ENCODE measurements at places on chromosomes 16 and 17. TPM values are rescaled to one million over a fixed set of nuclear protein-coding genes. Genes with fewer than 3 reads are reported as not detected.

GRCh38 chr17:64540118-64540776 is 33.5 kb downstream of the CEP95 start:
- peaks cover 6% of the 10 kb centered on the region for H3K36me3 ChIP-seq
- H3K4me1 ChIP-seq, result peaks cover 4% of the 10 kb centered on the region
- no peak for DNase-seq

DNA sequence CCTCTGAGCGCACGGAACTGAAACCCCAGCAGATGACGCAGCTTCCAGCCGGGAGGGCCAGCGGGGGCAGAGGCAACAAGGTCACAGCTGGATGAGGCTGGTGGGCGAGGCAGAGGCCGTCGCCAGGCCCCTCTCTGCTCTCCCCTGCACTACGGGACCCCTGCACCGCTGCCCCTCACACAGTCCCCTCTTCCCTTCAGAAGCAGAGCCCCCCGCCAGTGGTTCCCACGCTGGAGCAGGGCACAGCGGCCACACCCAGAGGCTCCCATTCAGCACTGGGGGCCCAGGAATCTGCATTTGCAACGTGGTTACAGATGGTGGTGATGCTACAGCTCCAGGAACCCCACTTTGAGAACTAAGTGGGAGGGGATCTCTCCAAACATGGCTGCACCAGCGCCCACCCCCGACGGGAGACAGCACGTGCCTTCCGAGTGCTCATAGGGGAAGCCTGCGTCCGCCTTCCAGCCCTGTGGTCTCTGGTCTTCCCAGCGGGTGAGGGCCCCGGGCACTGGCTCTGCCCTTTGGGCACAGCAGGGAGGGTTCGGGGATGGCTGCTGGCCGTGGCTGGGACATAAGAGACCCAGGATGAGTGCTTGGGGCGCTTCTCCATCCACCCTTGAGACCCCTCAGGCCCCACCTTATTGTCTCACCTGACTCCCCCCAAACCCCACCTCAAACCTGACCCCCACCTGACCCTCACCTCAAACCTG is 4.7 kb upstream of the RAB40B start:
- no peak overlapping the region for H3K4me3 ChIP-seq
- H3K4me1 ChIP-seq, result peaks cover 11% of the 10 kb centered on the region
- no peaks in the 10 kb centered on the region for H3K36me3 ChIP-seq
- no peak for DNase-seq
- H3K27me3 ChIP-seq, result no peaks in the 10 kb centered on the region

DNA sequence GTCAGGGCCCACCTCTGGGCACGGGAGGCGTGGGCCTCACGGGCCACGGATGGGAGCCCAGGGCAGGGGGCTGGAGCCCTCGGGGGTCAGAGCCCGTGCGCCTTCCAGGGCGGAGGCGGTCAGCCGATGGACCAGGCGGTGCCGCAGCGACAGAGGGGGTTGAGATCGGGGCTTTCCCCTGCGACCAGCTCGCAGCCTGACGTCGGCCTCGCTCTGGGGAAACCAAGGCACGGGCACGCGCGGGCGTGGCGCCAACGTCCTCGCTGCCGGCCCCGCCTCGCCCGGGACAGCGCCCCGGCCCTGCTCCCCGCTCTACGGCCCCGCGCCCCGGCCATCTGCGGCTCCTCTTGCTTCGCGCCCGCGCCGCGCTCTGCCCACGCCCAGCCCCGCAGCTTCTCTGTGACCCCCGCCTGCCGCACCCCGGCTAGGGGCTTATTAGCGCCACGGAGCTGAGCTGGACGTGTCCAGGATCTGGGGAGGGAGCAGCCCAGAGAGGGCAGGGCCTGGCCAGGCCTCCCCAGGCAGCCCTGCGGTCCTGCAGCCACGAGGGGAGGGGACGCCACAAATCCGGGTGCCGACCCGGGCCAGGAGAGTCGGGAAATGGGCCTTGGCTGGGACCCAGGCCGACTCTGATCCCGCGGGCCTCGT is 13.5 kb downstream of the ACTG1 start:
- no peaks in the 10 kb centered on the region for H3K27me3 ChIP-seq
- no peak for DNase-seq
- no peaks in the 10 kb centered on the region for H3K36me3 ChIP-seq
- H3K4me3 ChIP-seq, result no peak overlapping the region
- H3K27ac ChIP-seq, result no peak overlapping the region

GRCh38 chr17:69078864-69079263 is 18.1 kb upstream of the ABCA9 start:
- no peak overlapping the region for H3K27ac ChIP-seq
- no peaks in the 10 kb centered on the region for H3K27me3 ChIP-seq
- no peak overlapping the region for H3K4me3 ChIP-seq
- no peaks in the 10 kb centered on the region for H3K4me1 ChIP-seq
- DNase-seq, result no peak
- no peaks in the 10 kb centered on the region for H3K36me3 ChIP-seq

DNA sequence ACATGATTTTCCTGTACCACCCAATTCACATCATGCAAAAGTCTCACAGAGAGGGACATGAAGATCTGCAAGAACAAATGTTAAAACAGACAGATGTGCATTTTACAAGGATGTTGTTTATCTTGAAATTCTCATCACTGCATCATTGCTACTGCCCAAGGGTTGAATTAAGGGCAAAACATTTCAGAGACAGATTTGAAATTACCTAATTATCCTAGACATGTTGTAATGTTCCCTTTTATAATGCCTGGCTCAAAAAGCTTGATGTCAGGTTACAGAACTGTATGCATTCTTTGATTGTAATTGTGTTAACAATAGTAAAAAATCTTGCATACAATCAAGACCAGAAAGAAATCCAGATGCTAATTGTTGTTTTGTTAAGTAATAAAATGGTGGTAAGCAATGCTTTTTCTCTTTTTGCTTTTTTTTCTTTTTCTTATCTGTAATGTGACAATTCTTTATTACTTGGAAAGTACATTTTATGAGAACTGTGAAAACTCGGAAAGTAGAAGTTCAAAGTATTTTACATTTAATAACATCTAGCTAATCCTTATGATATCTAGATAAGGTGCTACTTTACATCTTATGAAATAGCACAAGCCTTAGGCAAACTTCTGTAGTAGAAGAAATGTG is 3.6 kb upstream of the DUSP14 start:
- H3K27ac ChIP-seq, result no peak overlapping the region
- no peaks in the 10 kb centered on the region for H3K27me3 ChIP-seq
- H3K4me3 ChIP-seq, result no peak overlapping the region
- H3K36me3 ChIP-seq, result no peaks in the 10 kb centered on the region

DNA sequence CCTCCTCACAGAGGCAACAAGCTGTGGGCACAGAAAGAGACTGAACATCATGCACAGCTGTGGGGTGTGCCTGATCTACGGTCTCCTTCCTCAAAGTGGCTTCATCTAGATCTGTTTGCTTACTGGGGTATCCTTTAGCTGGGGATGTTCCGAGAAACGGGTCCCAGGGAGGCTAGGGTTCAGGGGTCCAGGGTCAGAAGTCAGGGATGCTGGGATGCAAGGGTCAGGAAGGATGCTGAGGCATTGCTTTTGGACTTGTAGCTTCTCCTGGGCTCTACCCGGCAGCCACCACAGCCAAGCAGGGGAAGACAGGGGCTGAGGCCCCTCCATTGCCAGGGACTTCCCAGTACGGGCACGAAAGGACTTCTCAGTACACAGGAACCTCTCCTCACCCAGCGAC is 6.6 kb downstream of the CD300LG start:
- H3K4me3 ChIP-seq, result no peak overlapping the region
- H3K27me3 ChIP-seq, result peaks cover 30% of the 10 kb centered on the region

- H3K36me3 ChIP-seq, result peaks cover 2% of the 10 kb centered on the region
- H3K4me3 ChIP-seq, result peak within 1 kb of the TSS; percentile 80
- peak; percentile 87 for DNase-seq
- peaks cover 39% of the 10 kb centered on the region for H3K4me1 ChIP-seq
- H3K27me3 ChIP-seq, result no peaks in the 10 kb centered on the region
Measured at GRCh38 chr17:36591434-36592315, at the start of gene DHRS11. Gene DHRS11 (plus strand): TSS chr17:36591879. CDS start chr17:36592010, 131 bp downstream.

GRCh38 chr17:73787076-73788059 is 143.1 kb upstream of the SDK2 start:
- H3K27me3 ChIP-seq, result no peaks in the 10 kb centered on the region
- DNase-seq, result no peak
- H3K27ac ChIP-seq, result no peak overlapping the region
- no peak overlapping the region for H3K4me3 ChIP-seq

DNA sequence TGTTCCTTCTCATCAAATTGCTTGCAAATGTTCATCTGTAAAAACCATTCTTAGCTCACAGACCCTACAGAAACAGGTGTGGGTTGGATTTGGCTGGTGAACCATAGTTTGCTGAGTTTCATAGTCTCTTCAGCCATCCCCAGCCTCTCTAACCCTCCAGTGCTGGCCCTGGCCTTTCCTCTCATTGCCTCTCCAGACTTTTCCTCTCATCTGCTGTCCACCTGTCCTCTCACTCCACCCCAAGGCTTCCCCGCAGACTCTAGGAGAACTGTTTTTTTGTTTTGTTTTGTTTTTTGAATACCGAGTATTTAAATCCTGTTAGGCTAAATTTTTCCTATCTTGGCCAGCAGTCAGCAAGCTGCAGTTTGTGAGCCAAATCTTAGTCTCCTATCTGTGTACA is 41.1 kb downstream of the MEOX1 start:
- H3K27ac ChIP-seq, result no peak overlapping the region
- H3K4me1 ChIP-seq, result no peaks in the 10 kb centered on the region
- no peak for DNase-seq
- no peak overlapping the region for H3K4me3 ChIP-seq

GRCh38 chr16:12110361-12111107 is 134.0 kb downstream of the SNX29 start:
- H3K27me3 ChIP-seq, result no peaks in the 10 kb centered on the region
- no peak overlapping the region for H3K4me3 ChIP-seq
- no peak overlapping the region for H3K27ac ChIP-seq
- no peaks in the 10 kb centered on the region for H3K4me1 ChIP-seq

DNA sequence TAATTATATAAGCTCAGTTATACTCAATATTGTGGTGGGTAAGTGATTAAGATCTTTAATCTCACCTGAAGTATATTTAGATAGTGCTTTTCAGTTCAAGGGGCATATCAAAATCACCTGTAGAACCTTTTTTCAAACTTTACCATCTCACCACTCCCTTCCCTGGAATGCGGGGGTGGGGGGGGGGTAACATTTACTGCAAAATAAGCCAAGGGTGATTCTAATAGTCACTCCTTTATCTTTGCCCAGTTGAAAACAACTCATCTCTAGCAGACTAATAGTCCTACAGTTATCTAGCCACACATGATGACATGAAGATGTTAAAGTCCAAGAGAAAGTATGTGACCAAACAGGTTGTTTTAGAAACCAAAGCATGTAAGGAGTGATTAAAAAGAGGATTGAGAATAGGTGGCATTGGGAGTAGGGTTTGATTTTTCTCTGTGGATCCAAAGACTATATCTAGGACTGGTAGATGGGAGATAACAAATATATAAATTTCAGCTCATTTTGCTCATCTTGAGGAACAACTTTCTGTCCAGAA is 21.5 kb downstream of the LPCAT2 start:
- H3K27ac ChIP-seq, result no peak overlapping the region
- peaks cover 6% of the 10 kb centered on the region for H3K27me3 ChIP-seq
- no peaks in the 10 kb centered on the region for H3K4me1 ChIP-seq
- DNase-seq, result no peak
- no peaks in the 10 kb centered on the region for H3K36me3 ChIP-seq

GRCh38 chr16:72645538-72645937 is 402.4 kb downstream of the ZFHX3 start:
- no peak overlapping the region for H3K27ac ChIP-seq
- H3K36me3 ChIP-seq, result no peaks in the 10 kb centered on the region
- no peaks in the 10 kb centered on the region for H3K4me1 ChIP-seq
- no peaks in the 10 kb centered on the region for H3K27me3 ChIP-seq

GRCh38 chr16:69329369-69330285 is 761 bp downstream of the PDF start:
- no peaks in the 10 kb centered on the region for H3K27me3 ChIP-seq
- no peak for DNase-seq
- peaks cover 72% of the 10 kb centered on the region for H3K4me1 ChIP-seq
- H3K4me3 ChIP-seq, result peak overlapping the region; percentile 89

- H3K27ac ChIP-seq, result no peak overlapping the region
- no peaks in the 10 kb centered on the region for H3K36me3 ChIP-seq
- no peak overlapping the region for H3K4me3 ChIP-seq
Measured at GRCh38 chr16:20318006-20318405, 9.3 kb downstream of the GP2 start.

GRCh38 chr17:17692353-17693252 is 11.3 kb downstream of the RAI1 start:
- H3K4me1 ChIP-seq, result peaks cover 69% of the 10 kb centered on the region
- H3K36me3 ChIP-seq, result no peaks in the 10 kb centered on the region
- no peak for DNase-seq
- H3K27me3 ChIP-seq, result no peaks in the 10 kb centered on the region
- peak overlapping the region; percentile 33 for H3K4me3 ChIP-seq

The UTS2R gene
- 0.46 TPM for total RNA-seq

The GAS2L2 gene
- 0.09 TPM for total RNA-seq

The SLC38A8 gene
- not detected for total RNA-seq

The UBN1 gene
- 32.0 TPM for total RNA-seq

The TSPOAP1 gene
- 42.3 TPM for total RNA-seq

The CCL2 gene
- not detected for total RNA-seq

The CBFA2T3 gene
- total RNA-seq, result 1.2 TPM

The CD2BP2 gene
- 63.5 TPM for total RNA-seq

The ABCC11 gene
- total RNA-seq, result 0.07 TPM

The AIPL1 gene
- total RNA-seq, result not detected

The DOC2B gene
- total RNA-seq, result 0.25 TPM

The PER1 gene
- 58.2 TPM for total RNA-seq

The APOBR gene
- 2.7 TPM for total RNA-seq

The STH gene
- not detected for total RNA-seq

The ZG16 gene
- not detected for total RNA-seq

Data from activated T-cell treated with anti-CD3 and anti-CD28 coated beads, Interleukin-2, amount 50 U/mL, for 72 hours (primary cell).